ENCODE measurements at places on chromosomes 11 and 22. TPM values are rescaled to one million over a fixed set of nuclear protein-coding genes. Genes with fewer than 3 reads are reported as not detected.

Gene SPDYC
- not detected for total RNA-seq

Gene DDTL
- total RNA-seq: 4.1 TPM

Gene FAM227A
- 10.8 TPM for total RNA-seq

Gene NR1H3
- 11.4 TPM for total RNA-seq

Gene PDE2A
- 4.3 TPM for total RNA-seq

Gene C11orf91
- 5.8 TPM for total RNA-seq

Gene PGA5
- total RNA-seq: not detected

Gene CEND1
- not detected for total RNA-seq

Gene NPAT
- 11.5 TPM for total RNA-seq

Gene ELFN2
- total RNA-seq: 1.5 TPM

Gene OR52A5
- total RNA-seq: not detected

Gene VPREB3
- total RNA-seq: not detected

Gene MMP20
- not detected for total RNA-seq

Gene FGF19
- total RNA-seq: 0.73 TPM

GRCh38 chr11:8055091-8055835 is 25.7 kb upstream of the TUB start:
- DNase-seq: no peak

GRCh38 chr22:41687901-41688364 is 734 bp downstream of the SNU13 start:
- no peak for DNase-seq

- DNase-seq: no peak
These were observed 15.4 kb downstream of the SCUBE2 start for GRCh38 chr11:9076046-9076445.

GRCh38 chr11:105577641-105578040 is 32.2 kb upstream of the GRIA4 start:
- no peak for DNase-seq

GRCh38 chr11:40716344-40717130 is 742.9 kb downstream of the LRRC4C start:
- DNase-seq: no peak

GRCh38 chr11:61437496-61437895 is 7.6 kb downstream of the SDHAF2 start:
- no peak for DNase-seq

- peak; percentile 37 for DNase-seq
These were observed at the start of gene KCNC1 for GRCh38 chr11:17734418-17734911. KCNC1 (plus strand) TSS chr11:17734781; CDS start chr11:17736003, 1,222 bp downstream.

GRCh38 chr11:112227471-112227870 is 1.2 kb downstream of the PTS start:
- no peak for DNase-seq

DNA sequence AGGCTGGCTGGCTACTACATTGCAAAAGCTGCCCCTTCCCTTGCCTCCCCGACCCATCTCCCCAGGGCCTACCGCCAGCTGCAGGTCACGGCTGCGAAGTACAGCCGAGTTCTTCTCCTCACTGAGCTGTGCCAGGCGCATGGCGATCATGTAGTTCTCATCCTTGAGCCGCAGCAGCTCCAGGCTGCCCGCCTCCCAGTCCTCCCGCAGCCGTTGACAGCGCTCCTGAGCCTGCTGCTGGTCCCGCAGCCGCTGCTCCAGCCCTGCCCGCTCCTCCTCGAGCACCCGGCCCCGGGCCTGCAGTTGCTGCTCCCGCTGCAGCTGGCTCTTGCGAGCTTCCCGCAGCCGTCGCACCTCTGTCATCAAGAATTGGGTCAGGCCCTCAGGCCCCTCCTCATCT is 3.3 kb downstream of the CARD10 start:
- no peak for DNase-seq

DNA sequence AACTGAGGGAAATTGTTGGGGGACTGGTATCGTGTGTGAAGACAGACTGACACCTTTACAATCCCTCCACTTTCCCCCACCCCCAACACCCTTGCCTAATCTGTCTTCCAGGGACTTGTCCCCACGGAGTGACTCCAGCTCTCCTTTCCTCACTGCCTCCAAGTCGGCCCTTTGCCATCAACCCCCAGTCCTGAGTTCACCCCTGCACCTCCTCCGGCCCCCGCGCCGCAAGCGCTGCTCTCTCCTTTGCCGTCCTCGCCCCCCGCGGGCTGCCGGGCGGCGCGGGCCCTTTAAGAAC is 183 bp upstream of the ABCG4 start:
- no peak for DNase-seq

DNA sequence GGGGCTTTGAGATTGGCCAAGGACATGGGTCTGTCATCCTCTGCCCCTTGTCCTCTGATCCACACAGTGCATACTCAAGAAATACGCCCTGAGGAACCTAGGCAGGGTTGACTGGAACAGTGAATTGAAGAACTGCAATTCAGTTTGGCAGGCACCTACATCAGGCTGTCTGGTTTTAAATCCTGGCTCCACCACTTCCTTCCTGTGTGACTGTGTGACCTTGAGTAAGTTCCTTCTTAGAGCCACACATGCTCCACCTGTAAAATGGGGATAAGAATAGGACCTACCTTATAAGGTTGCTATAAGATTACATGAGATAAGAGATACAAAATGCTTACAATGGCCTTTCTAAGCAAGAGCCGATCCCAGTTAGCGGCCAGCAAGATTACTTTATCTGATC is 15.8 kb upstream of the TCF20 start:
- DNase-seq: no peak

DNA sequence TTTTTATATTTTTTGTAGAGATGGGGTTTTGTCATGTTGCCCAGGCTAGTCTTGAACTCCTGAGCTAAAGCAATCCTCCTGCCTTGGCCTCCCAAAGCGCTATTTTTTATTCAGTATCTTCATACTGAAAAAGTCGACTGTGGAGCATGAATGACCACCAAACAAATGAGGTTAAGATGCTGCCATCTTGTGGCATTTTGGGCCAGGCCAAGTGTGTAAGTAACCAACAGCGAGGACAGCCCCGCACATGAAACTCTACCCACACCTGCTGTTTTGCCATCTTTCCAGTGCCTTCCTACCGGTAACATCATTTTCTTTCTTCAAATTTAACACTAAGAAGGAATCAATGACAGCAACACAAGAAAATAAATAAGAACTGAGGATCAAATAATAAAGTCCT is 32.2 kb upstream of the AQP11 start:
- peak; percentile 51 for DNase-seq

GRCh38 chr11:113553915-113554314 is 78.7 kb upstream of the DRD2 start:
- no peak for DNase-seq

DNA sequence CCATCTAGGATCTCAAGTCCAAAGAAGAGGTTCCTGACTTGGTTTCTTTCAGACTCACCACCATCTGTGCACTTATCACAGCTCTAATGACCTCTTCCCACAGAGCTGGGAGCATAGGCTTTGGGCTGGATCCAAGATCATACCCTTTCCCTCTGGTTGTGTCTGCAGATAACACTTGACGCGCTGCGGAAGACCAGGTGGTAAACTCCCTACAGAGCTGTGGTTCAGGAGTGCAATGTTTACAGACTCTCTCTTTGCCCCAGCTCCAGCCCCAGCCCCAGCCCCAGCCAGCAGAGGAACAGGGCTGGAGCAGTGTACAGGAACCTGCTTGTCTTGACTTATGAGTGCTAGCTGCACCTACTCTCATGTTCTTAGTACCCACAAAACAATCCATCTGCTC is 274.4 kb upstream of the SYN3 start:
- no peak for DNase-seq

DNA sequence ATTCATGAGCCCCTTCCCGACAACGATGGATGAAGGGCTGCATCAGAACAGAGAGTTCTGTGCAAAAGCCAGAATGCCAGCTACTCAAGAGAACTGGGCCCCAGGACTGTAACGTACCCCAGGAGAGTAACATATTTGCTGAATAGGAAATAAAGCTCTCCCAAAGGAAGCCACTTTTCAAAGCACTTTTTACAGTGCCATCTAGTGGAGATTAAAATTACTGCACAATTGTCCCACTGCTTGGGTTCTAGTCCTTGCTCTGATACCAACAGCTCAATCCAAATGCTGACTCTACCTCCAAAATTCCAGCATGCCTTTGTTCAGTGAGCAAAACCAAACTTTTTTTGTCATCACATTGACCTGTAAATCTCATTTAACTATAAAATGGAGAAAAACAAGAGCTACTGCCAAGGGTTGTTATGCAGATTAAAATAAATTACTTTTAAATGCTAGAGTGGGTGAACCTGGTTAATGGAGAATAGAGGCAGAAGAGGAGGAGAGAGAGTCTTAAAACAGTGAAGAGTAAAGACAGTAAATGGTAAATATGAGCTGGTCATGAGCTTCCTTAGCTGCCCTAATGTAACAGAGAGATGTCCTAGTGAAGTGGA is 87.6 kb upstream of the FSHB start:
- DNase-seq: peak; percentile 11

GRCh38 chr11:368414-369335 is 624 bp upstream of the B4GALNT4 start:
- peak; percentile 31 for DNase-seq

DNA sequence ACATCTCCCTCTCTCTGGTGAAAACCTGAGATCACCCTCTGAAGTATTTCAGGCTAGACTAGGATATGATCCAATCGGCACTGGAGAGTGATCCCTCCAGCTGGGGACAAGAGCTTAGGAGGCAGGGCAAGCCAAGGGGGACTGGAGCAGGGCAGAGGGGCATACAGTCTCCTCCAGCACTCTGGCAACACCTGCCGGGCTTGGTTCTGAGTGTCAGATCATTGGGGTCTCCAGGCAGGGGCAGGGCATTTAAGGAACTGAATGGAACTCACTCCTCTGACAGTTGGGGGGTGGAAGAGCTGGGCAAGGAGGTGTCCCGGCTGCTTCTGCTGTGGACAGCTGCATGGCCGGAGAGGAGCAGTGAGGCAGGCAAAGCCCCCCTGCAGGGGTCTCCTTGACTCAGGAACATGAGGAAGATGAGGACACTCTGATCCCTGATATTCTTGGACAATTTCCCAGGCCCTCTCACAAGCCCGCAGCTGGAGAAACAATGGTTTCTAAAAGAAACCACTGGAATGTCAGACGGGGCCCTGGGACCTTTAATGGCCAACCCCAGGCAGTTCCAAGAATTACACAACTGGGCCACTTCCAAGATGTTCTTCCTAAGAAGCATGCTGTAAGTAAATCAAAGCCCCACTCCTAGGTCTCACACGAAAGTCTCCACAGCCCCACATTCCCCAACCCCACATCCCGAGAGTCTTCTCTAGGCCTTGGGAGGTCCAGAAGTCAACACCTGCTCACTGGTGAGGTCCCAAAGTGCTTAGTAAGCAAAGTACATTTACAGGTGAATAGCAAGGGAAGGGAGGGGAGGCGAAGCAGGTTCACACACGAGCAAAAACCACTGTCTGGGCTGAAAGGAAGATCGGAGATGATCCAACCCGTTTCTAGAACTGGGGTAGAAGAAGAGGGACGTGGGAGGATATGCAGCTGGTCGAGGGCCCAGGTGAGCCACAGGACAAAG is 1.2 kb upstream of the CCDC86 start:
- DNase-seq: no peak

GRCh38 chr22:50674606-50675552 is 2.3 kb downstream of the SHANK3 start:
- peak; percentile 84 for DNase-seq

DNA sequence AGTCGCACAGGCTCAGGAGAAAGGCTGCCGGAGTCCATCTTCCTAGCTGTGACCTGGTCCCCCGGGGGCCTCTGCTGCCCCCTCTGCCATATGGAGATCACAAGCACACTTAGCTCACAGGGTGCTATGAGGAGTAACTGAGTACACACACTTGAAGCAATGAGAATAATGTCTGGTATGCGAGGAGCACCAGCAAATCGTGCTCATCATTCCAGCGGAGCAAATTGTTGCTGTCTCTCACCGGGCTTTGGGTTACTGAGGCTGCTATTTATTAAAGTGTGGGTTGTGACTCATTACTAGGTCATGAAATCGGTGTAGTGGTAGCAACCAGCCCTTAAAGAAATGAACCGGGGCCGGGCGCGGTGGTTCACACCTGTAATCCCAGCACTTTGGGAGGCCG is 48.1 kb upstream of the EIF3D start:
- no peak for DNase-seq

GRCh38 chr11:120696597-120697218 is 185.2 kb downstream of the GRIK4 start:
- no peak for DNase-seq

DNA sequence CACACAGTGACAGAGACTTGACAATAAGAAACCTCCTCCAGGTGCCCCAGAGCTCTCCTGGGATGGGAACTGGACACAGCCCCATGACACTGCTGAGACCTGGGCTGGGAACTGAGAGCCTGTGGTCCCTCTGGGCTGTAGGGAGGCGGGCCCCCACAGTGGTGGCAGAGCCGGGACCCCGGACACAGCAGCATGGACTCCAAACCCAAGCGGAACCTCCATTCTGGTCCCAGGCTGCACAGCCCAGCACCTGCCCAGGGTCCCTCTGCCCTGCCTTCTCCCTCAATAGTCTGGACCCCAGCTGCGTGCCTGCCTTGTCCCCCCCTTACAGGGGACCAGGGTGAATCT is 8.4 kb upstream of the APOBEC3H start:
- DNase-seq: no peak
